ENCODE measurements at places on chromosomes 1 and 21.
A peak's percentile ranks its signal among the peaks of the same experiment; 100 is the strongest.

GRCh38 chr1:30692948-30693301, 30.5 kb downstream of the MATN1 start:
- DNase-seq, result no peak

DNA sequence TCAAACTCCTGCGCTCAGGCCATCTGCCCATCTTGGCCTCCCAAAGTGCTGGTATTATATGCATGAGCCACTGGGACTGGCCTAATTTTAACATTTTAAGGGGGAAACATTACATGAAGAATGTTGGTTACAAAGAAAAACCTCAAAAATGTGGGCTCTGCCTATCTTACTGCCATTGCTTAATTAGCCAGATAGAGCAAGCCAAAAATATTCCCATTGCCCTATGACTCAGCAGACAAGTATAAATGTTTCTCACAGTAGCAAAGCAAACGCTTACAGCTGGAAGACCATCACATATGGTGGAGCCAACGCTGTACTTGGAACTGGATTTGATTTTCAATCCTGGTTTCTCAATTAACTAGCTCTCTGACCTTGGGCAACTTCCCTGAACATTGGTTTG, 502.0 kb downstream of the SMYD3 start:
- DNase-seq, result no peak

GRCh38 chr1:169959686-169960085, 66.0 kb upstream of the SCYL3 start:
- DNase-seq, result no peak

DNA sequence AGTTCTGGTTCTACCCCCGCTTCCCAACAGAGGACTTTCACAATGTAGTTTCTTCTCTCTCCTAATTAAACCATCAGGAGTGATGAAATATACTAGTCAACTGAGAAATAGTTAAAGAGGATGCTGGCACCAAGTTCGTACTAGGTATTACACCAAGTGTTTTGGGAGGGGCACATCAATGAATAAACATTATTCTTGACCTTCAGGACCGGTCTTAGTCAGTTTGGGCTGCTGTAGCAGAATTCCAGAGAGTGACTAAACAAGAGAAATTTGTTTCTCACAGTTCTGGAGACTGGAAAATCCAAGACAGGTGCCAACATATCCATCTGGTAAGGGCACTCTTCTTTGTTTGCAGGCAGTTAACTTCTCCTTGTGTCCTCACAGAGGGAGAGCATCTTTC, 103.8 kb downstream of the SPATA17 start:
- DNase-seq, result no peak

GRCh38 chr21:15272171-15272570, 207.4 kb upstream of the NRIP1 start:
- no peak for DNase-seq

GRCh38 chr1:1833456-1833855, 55.2 kb upstream of the NADK start:
- DNase-seq, result no peak

DNA sequence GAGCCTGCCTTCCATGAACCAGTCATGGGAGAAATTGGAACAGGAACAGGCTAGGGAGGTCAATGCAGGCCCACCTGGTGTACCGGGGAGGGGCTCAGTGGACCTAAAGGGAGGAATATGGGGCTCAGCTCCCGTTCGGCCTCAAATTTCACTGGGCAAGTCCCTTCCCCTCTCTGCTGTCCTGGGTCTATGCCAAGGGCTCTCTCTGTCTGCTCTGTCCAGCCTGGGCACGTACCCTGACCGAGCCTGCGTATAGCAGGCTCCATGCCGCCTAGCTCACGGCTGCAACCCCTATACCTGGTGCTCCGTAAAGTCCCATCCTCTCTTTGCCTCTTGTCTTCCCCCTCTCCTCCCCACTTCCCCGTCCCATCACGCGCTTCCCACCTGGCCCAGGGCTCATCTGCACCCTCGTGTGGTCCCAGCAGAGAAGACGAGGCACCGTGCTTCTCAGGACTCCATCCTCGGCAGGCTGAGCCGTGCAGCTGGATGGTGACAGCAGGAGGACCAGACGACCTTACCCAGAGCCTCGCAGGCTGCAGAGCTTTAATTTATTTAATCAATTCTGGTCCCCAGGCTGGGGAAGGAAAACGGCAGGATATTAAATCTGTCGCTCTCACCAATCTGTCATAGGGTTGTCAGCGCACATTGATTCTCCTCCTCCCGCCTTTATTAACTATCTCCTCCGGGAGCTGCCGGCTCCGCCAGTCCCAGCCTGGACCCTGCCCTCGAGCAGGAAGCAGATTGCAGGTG, 25.0 kb upstream of the DISP3 start:
- DNase-seq, result no peak

DNA sequence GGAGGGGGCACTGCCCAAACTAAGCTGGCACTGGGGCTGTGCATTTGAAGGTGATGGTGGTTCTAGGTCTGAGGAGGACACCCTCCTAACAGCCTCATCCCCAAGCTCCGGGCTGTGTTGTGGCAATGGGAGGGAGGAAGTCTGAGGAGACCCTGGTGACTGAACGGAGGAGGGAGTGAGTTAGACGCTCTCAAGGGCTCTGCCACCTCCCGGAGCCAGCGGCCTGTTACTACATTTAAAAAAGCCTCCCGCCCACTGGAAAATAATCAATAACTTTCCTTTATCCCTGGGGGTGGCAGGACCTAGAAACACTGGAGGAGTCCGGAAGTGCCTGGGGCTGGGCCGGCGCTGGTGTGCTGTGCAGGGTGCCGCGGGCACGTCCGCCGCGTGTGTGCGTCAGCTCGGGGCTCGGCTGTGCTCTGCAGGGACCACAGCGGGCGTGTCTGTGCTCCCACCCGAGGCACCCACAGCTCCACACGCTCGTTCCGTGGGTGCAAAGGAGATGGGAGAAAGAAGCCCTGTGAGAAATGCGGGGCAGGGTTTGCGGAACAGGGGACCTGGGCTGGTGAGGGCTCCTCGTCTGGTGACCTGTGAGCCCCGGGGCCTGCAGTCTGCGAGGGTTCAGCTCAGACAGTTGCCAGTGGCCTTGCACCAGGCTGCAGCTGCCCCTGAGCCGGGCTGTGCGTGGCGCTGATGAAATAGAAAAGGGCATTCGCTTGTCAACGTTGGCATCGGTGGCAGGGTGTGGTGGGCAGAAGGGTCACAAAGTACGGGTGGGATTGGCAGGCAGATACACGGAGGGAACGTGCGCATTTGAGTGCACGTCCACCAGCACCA, 5.3 kb downstream of the SAMD11 start:
- DNase-seq, result no peak

DNA sequence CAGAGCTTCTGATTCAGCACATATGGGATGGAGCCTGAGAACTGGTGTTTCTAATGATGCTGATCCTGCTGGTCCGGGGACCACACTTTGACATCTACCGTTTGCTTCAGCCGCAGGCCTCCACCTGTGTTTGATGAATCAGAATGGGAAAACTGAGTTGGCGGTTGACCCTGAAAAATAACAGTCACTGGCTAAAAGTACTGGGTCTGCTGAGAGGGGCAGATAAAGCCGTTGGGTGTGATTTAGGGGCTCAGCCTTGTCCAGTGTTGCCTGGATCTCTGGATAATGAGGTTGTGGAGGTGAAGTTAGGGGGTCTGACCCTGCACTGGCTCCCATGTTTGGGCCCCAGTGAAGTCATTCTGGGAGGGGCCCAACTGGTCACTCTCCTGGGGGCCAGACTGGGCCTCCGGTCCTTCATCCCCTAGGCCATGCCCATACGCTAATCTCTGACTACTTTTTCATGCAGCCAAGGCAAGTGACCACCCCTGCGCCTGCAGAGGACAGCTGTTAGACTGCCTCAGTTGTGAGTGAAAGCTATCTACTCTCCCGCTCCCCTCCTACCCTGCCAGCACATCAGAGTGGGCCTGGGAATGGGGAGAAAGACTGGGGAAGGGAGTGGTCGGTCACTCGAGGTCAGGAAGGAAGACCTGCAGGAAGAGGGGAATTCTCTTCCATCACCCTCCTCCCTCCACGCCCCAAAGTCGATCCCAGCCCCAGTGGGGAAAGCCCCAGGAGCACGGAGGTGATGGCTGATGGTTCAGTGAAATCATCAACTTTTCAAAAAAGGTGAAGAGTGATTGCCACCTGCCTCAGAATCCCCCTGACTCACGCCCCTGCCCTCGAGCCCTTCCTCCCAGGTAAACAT, 27.7 kb downstream of the VASH2 start:
- no peak for DNase-seq

GRCh38 chr1:30218438-30218837, 504.9 kb downstream of the MATN1 start:
- DNase-seq, result no peak

DNA sequence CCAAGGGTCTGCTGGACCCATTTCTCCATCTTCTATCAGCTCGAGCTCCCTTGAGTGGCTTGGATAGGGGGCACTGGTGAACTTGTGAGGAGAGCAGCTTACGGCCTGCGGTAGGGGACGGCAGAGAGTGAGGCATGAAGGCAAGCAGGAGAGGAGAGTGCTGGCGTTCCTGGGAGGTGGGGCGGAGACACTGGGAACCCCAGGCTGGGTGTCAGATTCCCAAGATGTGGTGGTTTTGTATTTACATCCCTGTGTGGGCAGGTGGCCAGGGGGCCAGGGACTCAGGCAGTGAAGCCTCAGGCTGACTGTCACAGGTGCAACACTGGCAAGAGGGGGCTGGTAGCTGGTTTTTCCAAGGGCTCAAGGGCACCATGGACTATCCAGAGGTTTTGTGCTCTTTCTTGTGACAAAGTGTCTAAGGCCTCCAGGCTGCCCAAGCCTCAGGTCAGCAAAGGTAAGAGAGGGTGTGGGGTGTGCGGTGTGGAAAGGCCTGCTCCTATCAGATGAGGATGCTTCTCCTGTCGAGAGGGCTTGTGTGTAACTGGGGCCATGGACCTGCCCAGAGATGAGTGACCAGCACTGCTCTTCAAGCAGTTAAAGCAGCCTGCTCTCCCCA, 45.1 kb upstream of the ROR1 start:
- DNase-seq, result no peak

DNA sequence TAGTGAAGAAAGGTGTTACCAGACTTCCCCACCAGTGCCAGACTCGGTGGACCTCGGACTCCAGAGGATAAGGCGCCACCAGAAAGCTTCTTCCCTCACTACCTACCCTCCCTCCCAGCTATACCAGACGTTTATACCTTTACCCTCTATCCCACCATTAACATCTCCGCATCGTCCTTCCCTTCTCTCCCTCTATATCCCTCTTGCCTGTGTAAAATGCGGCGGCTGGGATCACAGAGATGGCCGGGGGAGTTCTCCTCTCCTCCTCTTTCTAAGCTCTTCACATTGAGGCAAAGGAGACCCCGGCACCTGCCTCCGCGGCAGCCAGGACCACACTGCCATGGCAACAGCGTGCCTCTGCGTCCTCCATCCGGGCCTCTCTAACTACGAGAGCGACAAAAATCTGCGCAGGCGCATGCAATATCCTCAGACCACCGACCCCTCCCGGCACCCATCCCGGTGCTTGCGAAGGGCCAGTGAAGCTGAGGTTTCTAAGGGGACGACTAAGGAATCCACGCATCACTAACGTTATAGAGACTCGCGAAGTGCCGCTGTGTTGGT, at the start of gene CCDC181:
Gene CCDC181, minus strand, starts transcription at position 394 of the 561 bp plus-strand sequence. CDS start 2,547 bp downstream, outside the sequence.
- DNase-seq, result peak; percentile 90

DNA sequence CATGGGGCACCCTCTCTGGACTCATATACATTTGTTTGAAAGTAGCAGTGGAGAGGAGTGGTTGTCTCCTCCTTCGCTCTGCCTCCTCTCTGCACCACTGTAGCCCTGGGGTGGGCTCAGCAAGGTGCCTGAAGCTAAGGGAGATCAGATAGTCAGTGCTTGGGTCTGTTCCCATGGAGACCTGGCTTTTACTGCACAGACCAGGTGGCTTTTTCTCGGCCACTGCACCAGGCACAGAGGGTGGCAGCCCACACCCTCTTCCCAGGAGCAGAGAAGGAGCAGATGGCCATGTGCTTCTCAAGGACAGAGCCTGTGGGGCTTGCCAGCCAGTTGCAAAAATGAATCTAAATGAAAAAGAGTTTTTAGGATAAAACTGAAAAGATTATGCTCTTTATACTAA, 123.4 kb upstream of the KCNK1 start:
- DNase-seq, result no peak

DNA sequence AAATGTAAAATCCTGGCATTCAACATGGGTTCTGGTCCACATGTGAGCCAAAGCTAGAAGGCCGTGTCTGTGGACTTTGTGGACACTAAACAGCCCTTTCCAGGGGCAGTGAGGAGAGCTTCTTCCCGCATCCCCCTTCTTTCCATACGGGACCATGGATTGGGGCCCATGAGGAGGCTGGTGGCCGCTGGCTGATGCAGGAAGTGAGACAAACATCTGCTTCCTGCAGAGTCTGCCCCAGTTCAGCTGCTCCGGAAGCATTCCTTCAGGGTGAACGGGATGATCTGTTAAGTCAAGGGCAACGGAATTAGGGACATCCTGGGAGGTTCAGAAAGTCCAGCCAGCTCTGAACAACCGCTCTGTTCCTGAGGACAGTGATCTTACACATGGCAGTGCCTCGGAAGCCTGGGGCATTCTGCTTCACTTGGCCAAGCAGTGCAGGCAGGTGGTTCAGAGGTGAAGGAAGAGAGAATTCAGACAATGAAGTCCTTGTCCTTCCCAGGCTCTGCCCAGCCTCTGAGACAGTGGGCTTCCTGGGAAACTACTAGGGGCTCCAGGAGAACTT, 1.5 kb downstream of the CA6 start:
- no peak for DNase-seq

DNA sequence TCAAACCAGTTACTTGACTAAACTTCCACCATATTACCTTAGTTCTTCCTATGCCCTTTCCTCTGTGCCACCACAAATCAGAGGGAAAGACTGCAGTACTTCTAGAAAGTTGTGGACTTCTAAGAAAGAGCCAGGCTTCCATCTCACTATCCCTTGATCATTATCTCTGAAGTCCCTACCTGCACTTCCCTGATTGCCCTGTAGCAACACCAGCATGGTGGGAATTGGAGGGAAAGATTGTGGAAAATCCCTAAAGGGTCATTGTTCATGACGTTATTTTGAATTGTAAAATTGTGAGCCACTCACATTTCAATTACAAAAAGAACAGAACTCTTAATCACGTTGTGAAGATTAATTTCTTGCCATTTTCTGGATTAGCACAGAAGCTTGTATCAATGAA, 23.4 kb upstream of the KIAA1614 start:
- no peak for DNase-seq

DNA sequence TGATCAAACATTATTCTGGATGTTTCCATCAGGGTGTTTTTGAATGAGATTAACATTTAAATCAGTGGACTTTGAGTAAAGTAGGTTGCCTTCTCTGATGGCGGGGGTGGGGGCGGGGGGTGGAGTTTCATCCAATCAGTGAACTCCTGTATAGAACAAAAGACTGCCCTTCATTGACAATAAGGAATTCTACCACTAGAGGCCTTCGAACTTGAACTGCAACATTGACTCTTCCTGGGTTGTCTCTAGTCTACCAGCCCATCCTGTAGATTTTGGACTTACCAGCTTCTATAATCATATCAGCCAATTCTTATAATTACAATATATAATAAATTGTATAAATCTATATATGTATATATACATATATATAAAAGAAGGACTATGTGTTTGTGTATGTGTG, 520.4 kb upstream of the CXADR start:
- DNase-seq, result no peak

GRCh38 chr1:225892307-225892706, 3.4 kb upstream of the LEFTY1 start:
- DNase-seq, result no peak

All from NCI-H187 (cell line).